ENCODE measurements at places on chromosomes 4 and X.

GRCh38 chr4:38119668-38120385 is 159.6 kb downstream of the PTTG2 start:
- no peak for DNase-seq

GRCh38 chr4:8090312-8090711 is 68.3 kb downstream of the ABLIM2 start:
- DNase-seq: no peak

DNA sequence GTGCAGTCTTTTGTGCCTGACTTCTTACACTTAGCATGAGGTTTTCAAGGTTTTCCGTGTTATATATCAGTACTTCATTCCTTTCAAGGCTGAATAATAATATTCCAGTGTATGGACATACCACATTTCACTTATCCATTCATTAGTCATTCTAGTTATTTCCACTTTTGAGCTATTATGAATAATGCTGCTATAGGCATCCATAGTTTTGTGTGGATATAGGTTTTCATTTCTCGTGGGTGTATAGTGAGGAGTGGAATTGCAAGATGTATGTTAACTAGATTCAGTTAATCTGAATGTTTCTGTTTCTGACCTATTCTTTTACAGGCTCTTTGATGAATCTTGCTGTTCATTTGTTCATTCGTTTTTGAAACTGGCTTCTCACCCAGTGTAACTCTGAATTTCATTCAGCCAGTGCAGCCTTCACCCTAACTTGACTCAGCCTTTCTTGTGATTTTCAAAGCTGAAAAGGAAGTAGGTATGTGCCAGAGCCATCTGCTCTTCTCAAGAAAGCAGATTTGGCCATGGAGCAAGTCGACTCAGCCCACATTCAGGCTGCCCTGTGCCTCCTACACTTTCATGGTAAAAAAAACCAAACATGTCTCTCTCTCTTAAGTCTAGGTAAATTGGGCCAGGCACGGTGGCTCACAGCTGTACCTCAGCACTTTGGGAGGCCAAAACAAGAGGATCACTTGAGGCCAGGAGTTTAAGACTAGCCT is 56.3 kb upstream of the NOCT start:
- DNase-seq: no peak

- no peak for DNase-seq
Observed at GRCh38 chr4:117634716-117635115, 399.6 kb upstream of the NDST3 start.

DNA sequence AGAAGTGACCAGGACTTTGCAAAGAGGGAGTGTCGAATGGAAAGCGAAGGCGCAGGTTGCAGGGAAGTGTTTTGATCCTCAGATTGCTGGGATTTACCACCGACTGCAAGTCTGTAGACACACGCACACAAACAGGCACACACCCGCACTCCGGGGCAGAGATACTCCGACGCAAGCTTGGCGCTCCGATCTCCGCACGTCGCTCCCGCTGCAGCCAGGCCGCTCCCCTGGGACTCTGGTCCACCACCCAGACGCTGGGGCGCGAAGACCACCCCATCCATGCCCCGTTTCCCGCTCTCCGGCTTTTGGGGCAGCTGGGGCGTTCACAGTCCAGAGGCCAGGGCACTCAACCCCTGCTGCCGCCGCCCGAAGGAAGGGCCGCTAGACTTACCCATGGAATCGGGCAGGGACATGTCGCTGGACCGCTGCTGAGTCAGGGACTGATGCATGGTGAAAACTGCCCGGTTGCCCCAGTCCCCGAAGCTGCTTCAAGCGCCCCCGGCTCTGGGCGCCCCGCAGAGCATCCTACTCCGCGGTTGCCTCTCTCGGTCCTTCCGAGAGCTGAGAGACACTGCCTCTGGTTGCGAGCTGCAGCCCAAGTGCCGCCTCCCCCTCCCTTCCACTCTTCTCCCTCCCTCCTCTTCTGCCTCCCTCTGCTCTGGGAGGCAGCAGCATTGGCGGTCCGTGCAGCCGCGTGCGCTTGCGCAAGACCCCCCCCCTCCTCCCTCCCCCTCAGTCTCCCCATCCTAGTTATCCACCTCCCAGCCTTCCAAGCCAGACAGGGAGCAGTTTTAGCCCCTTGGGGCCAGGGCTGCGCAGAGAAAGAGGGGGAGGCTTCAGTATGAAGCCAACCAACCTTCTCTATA is at the start of gene TMEM255A:
Gene TMEM255A (minus strand): TSS at position 601 of the 866 bp plus-strand sequence. CDS start 152 bp downstream, at position 449.
- DNase-seq: no peak

- DNase-seq: no peak
Observed at GRCh38 chr4:168836490-168836889, 173.6 kb downstream of the CBR4 start.

- DNase-seq: no peak
Observed at GRCh38 chrX:49106930-49107329, 16.6 kb downstream of the GPKOW start.

- DNase-seq: no peak
Observed at GRCh38 chr4:153512162-153512852, 46.1 kb downstream of the TMEM131L start.

DNA sequence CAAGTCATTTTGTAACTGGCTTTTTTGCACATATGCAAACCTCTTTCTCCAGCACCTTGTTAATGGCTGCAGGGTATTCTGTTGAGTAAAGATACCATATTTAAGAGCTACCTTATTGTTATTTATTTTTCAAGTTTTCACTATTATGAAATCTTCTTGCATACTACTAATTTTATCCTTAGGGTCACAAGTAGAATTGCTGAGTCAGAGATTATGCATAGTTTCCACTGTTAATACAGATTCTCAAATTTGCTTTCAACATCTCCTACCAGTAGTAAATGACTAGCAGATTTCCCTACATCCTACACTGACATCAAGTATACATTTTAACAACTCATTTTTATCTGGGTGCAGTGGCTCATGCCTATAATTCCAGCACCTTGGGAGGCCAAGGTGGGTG is 112.6 kb downstream of the RELL1 start:
- no peak for DNase-seq

- DNase-seq: no peak
Observed at GRCh38 chrX:119945481-119945880, 1.9 kb upstream of the NKAP start.

GRCh38 chrX:17453788-17454187 is 78.8 kb downstream of the NHS start:
- DNase-seq: no peak

DNA sequence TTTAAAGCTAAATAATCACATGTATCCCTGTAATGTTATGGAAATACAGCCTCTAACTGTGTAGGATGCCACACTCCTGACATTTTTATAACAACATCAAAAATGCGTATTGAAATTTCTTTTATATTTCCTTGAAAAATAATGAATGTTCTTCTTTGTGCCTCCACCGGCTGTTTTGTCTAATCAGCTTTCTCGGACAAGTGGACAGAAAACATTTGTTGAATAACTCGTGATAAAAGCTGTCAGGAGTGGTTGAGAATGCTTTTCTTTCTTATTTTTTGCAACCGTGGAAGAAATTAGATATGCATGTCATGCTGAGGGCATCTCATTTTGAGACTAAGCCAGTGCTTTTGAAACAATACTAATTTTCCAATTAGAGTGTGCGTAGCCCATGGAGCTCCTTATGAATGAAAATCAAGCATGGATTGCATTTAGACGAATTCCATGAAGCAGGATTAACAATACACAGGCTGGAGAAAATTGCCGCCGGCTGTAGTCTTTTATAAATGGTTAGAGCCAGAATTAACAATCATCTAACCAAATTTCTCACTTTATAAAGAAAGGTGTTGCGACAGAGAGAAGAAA is 614.5 kb upstream of the LCORL start:
- no peak for DNase-seq

DNA sequence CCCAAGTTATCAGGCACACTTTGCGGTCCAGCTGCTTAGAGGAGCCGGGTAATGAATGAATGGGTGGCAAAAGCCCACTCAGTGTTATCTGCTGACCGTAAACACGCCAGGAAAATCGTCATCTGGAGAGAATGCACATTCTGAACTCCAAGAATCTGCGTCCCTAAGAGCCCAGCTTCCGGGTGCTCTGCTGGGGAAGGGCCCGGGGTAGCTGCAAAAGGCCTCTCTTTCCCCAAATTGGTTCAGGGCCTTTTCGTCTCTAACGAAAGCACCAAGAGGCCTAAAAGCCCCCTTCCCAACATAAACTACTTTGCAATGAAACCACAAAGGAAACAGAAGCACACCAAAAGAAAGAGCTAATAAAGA is 1.6 kb upstream of the SFRP2 start:
- no peak for DNase-seq
